Gastrocnemius medialis (tissue), 4 donors: ENCODE measurements at places on chromosomes 11 and 22.

DNA sequence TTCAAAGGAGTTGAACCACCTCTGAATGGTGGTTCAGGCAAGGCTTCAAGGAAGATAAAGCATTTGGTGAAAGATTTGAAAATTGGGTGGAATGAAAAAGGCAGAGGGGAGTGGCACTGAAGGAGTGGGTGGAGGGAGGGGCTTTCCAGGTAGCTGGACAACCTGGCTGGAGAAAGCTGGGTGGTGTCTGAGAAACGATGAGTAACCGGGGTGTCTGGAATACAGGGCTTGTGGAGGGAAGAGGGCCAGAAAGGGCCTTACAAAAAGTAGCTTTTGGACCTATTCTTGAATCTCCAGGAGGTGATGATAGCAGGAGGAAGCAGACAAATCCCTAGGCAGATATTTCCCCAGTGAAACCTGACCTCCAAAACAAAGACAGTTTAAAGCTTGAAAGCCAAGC lies 99.3 kb downstream of the RASSF10 start:
- no peak for DNase-seq

- no peak for DNase-seq
These were observed 404.4 kb upstream of the ANO3 start for GRCh38 chr11:25927411-25927953.

GRCh38 chr11:88179141-88179540 lies 3.9 kb upstream of the RAB38 start:
- no peak for DNase-seq

- DNase-seq: no peak
These were observed 791.1 kb downstream of the NTM start for GRCh38 chr11:132161403-132162078.

DNA sequence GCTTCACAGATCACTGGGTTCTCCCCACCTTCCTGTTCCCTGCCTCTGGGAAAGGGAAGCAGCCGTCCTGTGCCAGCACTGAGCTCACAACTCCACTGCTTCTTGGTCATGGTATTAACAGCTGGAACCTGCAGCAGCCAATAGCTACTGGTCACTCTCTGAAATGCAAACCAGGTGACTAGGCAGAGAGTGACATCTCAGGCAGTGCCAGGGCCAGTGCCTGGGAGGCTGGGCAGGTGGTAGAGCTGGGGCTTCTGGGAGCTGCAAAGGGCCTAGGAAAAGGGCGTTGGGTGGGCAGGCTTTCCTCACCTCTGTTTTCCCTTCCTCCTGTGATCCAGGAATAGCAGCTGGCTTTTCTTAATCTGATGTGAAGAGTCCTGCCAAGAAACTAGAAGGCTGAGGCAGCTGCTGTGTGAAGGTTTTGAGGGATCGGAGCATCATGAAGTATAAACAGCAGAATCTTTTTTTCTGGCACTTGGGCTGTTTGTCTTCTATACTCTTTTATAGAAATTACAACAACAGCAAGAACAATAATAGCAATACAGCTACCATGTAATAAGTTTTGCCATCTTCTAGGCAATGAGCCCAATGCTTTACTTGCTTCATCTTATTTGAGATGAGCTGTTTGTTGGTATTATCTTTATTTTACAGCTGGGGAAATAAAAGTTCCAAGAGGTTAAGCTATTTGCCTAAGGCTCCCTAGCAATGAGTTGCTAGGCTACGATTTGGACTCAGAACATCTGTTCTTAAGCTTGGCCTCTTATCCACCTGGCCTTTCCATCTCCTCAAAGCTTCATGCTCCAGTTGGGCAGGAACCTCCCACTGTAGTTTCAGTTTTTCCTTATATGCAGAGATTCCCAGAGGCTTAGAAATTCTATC lies 22.0 kb upstream of the CD44 start:
- no peak for DNase-seq

GRCh38 chr11:1209371-1210057 lies 13.4 kb upstream of the MUC5B start:
- no peak for DNase-seq

- no peak for DNase-seq
These were observed 59.8 kb downstream of the LUZP2 start for GRCh38 chr11:24556693-24557092.

DNA sequence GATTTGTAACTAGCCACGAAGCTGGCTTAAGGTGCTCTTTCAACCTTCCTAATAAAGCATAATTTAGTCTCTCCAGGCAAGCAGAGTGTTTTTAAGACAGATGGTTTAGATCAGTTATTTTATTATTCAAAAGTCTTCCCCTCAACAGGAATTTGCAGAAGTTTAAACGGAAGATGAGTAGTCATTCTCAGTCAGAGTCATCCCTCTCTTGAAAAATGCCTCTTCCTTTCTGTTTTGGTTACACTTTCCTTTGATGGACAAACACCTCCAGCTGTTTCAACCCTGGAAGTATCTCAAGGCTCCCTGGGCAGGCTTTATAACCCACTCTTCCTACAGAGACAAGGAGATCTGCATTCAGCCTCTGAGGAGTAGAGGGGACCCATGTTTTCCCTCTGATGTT lies 60.3 kb upstream of the POU2AF2 start:
- no peak for DNase-seq

DNA sequence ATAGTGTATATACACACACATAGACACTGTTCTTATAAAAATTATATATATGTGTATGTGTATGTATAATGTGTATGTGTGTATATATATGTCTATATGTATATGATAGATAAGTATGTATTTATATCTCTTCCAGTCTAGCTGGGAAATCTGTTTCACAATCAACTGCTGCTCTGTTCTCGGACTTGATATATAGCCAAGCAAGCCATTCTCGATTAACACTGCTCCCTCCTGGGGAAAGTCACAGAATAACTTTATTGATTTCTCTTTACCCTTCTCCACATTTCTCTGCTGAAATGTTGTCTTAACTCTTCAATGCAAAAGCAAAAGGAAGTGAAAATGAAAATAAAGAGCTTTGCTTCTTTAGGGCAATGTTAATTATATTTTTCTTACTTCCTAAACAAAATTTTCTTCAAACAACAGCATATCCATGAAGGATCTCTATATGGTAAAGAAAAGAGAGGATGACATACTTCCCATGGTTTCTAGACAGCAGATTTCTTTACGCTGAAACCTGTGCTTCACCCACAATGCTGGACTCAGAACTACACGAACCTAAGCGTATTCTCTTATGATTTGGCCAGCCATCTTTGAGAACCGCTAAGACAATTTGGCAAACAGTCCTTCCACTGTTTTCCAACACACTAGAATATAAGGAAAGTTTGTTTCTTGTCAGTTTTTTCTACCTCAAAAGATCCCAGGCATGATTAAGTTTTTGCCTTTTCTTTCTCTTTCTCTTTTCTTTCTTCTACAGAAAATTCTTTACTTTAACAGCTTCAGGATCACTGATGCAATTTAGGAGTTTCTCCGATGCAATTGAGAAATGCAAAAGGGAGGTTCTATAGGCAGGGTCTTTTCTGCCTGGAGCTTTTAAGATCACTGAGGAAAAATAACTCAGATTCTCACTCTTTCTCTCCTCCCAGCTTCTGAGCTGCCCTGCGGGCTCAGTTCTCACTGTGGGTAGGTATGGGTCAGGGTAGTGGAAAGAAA lies 1.9 kb downstream of the BLID start:
- DNase-seq: no peak

- DNase-seq: no peak
These were observed 39.1 kb upstream of the GLYAT start for GRCh38 chr11:58770627-58771457.

DNA sequence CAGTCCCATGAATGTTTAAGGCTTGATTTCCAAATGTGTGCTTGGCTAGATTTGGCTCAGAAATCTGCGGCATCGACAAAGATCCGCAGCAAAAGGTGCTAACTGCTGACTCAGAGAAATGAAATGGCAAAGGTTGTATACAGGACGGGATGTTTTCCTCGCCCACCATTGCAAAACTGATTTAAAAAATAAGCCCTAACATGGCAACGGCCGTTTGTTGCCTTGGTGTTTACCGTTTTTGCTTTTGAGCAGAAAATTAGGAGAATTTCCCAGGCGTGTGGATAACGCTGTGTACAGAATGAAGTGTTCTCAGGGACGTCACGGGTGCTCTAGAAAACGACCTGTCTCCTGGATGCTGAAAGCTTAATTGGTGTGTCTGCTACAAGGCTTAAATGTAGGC lies 70.2 kb downstream of the ARHGAP8 start:
- DNase-seq: no peak

DNA sequence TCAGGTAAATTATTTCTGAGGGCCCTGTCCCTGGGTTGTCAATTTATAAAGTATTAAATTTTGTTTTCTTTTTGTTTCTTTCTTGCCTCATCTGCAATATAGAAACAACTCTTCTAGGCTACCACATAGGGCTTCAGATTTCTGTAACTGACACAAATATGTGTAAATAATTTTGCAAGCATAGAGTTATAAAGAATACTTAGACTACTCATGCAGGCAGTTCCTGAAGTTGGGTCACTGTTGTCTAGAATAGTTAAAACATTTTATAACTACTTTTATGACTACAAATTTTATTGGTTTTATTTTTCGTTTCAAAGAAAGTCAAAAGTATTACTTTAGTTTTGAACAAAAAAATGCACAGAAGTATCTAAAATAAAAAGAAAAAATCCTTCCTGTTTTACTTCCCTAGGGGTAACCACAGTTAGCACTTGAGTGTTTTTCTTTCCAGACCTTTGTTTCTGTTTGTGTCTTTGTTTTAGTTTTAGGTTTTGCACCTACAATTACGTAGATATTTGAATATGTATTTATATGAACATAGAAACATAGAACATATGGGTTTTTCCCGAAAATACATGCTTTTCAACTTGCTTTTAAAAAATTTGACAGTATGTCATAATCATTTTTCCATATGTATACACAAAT lies 12.4 kb upstream of the TMEM123 start:
- no peak for DNase-seq

DNA sequence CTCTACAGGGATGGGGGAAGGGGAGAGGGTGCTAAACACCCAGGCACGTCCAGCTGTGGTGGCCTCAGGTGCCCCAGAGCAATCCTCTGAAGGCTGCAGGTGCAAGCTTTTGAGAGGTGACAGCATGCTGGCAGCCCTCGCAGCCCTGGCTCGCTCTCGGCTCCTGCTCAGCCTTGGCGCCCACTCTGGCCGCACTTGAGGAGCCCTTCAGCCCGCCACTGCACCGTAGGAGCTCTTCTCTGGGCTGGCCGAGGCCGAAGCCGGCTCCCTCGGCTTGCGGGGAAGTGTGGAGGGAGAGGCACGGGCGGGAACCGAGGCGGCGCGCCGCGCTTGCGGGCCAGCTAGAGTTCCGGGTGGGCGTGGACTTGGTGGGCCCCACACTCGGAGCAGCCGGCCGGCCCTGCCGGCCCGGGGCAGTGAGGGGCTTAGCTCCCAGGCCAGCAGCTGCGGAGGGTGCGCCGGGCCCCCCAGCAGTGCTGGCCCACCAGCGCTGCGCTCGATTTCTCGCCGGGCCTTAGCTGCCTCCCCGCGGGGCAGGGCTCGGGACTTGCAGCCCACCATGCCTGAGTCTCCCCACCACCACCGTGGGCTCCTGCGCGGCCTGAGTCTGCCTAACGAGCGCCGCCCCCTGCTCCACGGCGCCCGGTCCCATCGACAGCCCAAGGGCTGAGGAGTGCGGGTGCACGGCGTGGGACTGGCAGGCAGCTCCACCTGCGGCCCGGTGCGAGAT lies 112.1 kb downstream of the TRIM29 start:
- no peak for DNase-seq

GRCh38 chr11:78733031-78733430 lies 158.4 kb upstream of the NARS2 start:
- no peak for DNase-seq

GRCh38 chr22:41557401-41558240 lies 3.2 kb upstream of the CSDC2 start:
- DNase-seq: no peak

DNA sequence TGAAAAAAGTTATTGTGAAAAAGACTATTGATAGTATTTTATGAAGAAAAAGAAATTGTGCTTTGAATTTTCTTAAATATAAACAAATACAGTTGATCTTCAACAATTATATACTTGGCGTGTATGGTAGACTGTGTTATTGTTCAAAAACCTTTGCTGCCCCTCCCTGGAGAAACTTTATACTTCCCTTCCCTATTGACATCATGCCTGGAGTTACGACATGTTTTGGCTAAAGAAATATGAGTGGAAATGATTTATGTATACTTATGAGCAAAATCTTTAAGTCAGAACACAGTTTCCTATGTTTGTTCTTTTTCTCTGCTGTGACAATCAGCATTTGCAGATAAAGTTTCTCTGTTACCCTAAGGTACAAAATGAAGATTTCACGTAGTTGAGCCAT lies 243.8 kb downstream of the TMEM135 start:
- DNase-seq: no peak

GRCh38 chr11:45083544-45084087 lies 62.8 kb upstream of the PRDM11 start:
- no peak for DNase-seq

GRCh38 chr11:35619855-35620640 lies 1.8 kb downstream of the FJX1 start:
- DNase-seq: no peak

DNA sequence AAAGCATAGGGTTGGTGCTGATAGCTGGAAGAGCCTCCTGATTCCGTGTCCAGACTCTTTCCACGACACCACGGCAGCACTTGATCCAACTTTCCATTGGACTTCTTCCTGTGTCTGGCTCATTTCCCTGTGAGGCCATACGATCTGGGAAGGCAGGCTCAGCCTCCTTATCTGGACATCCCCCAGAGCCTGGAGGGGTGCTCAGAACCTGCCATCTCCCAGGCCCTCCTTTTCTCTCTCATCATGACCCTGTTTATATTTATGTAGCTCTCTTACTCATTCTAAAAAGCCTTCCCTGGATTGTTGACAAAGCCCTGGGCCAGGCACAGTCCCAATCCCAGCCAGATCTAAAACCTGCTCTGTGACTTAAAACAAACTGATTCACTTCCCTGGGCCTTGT lies 7.8 kb upstream of the BCL9L start:
- peak; percentile 24 for DNase-seq

DNA sequence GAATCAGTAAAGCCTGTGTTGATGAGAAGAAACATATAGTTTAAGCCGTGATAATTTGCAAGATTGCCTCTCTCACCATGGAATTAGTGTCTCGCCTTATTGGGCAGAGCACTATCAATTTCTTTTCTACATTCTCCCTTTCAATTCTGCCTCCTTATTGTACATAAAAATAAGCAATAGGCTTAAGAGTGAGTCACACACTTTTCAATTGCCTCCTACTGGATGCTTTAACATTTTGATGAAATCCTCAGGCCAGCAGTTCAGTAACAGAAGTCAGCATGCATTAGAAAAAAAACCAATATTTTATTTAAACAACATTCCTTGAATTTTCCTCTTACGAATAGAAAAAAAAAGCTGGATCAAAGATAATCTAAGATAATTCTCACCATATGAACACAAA lies 33.8 kb upstream of the VWA5A start:
- DNase-seq: no peak

DNA sequence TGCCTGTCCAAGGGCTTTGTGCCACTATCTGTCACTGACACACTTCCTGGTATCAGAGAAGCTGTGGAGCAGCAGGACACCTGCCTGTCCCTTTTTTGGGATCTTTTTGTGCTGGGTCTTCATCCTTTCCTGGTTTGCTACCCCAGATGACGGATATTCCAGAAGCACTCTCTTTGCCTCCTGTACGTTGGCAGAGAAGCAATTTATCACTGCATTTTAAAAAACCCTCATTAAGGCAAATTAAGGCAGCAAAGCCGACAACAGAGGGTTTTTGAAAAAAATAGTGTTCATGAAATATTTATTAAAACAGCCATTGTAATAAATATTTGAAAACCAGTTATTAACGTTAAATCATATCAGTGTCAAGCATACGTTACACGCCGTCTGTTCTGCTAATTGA lies 209.6 kb upstream of the NTM start:
- no peak for DNase-seq
